ENCODE measurements at places on chromosomes 3 and 15.

DNA sequence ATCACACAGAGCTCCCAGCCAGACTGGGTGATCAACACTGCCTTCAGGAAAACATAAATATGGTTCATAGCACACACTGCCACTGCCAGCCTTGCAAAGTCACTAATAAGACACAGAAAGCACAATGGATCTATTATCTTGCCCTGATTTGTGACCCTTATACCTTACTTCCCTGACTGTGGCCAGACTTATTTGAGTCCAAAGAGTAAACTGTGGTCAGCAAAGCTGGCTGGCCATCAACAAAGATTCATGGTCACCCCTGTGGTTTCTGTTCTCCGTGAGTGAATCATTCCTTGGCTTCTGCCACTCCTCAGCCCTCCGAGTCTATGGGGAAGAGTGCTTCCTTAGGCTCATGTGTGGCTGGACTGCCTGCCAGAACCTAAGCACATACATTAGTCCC, 437.7 kb downstream of the RAP2B start:
- DNase-seq: no peak

DNA sequence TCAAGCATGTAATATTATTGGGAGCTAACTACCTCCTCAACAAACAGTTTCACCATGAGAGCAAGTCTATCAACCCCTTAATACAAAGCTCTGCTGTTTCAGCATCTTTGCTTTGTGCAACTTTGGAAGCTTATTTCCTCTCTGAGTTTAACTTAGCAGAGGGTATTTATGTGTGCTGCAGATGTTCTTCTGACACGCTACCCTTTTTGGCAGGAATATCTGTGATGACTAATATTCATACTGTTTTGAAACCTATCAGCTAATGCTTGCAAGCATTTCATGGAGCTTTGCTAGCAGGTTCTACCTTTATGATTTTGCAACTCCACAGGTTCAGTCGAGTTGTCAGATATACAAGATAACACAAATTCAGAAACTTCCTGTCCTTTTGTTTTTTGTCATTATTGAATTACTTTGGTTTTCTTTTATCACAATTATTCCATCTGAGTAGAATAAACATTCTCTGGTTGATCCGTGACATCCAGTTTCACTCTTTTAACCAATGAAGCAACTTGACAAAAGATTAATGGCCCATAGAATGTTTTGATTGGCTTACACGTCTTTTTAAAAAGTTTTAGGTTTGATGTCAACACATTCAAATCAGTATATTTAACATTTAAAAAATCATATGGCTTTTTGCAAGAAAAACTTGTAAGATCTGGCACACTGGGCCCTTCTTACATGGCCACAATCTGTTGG, 1.7 kb upstream of the SLC9A9 start:
- no peak for DNase-seq

DNA sequence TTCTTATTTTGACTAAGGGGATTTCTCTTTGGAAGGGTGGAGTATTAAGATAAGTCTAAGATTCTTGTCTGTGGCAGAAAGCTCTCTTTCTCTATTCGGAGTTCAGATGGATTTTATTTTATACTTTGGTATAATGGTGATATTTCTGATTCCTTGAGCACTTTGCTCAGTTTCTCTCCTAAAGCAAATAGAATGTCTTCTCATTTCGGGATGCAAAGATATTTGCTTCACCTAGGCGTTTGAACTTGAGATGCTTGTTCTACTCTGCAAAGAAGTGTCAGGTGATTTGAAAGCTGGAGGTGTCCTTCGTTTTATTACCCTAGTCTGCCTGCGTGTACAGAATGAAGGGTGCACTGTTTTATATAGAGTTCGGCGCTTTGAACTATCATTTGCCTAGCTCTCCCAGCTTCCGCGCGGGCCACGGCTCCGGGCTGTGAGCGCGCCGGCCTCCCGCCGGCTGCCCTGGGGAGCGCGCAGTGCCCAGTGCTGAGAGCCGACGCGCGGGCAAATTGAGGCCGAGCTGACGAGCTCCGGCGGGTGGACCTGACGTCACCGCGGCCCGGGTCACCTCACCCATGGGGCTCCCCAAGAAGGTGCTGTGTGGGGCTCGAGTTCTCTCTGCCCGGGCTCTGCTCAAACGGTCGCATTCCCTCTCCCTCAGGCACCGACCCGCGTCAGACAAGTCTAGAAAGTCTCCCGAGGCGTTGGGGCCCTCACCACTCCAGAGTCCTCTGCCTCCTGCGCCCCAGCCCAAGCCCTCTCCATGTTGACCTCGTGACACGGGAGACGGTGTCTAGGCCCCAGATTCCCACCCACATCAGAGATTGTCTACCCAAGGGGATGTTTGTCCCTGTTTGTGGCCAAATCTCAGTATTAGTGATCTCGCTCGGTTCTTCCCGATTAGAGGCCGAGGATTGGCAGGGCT, 7.5 kb downstream of the SOX2 start:
- DNase-seq: no peak

GRCh38 chr3:196643201-196643749, 3.8 kb downstream of the NRROS start:
- DNase-seq: peak; percentile 22

DNA sequence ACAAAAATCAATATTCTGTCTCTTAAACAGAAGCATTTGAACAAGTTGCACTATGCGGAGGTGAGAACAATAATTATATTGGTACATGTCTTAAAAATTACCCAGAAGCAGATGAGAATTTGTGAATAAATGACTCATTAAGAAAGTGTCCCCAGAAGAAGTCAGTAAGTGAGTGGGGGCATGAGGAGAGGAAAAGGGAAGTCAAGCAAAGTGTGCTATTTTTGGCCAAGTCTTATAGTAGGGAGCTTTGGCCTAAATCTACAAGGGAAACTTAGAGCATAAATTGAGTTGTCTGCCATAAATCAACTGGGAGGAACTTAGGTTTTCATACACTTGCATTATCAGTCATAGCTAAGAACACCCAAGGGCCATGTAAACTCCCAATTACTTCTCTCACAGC, 86.9 kb upstream of the SATB1 start:
- peak; percentile 87 for DNase-seq

DNA sequence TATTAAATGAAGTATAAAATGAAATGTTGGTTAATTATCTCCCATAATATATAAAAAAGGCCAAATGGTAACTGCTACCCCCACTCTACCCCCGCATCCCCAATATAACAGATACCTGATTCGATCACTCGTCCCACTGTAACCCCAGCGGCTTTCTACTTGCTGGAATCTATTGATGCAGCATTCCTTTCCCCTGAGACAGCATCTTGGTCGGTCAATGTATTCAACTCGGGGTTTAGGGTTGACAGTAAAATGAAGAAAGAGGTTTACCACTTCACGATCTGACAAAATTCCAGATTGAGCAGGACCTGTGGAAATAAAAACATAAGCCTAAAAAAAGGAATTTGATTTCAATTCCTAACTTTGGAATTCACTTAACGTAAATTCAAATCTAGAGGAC, 18.6 kb upstream of the C15orf40 start:
- DNase-seq: no peak

DNA sequence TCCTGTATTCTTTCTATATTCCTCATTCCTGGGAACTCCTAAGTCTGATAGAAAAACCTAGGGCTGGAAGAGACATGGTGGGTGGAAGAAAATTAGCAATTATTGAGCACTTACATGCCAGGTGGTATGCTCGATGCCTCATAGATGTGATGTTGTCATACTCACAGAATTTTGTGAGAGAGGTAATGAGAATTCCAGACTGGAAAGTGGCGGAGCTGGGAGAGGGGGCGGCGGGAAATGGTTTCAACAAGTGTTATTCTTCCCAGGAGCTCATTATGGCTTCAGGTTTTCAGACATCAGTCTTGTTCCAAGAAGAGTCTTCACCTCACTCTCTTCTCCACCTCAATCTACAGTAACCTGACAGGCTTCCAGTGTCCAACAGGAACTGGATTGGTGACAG, 16.2 kb downstream of the TIMP4 start:
- DNase-seq: no peak

GRCh38 chr15:71374607-71375352, 259.5 kb downstream of the THSD4 start:
- DNase-seq: no peak

- DNase-seq: no peak
Observed at GRCh38 chr3:82132210-82133069, 371.0 kb upstream of the GBE1 start.

DNA sequence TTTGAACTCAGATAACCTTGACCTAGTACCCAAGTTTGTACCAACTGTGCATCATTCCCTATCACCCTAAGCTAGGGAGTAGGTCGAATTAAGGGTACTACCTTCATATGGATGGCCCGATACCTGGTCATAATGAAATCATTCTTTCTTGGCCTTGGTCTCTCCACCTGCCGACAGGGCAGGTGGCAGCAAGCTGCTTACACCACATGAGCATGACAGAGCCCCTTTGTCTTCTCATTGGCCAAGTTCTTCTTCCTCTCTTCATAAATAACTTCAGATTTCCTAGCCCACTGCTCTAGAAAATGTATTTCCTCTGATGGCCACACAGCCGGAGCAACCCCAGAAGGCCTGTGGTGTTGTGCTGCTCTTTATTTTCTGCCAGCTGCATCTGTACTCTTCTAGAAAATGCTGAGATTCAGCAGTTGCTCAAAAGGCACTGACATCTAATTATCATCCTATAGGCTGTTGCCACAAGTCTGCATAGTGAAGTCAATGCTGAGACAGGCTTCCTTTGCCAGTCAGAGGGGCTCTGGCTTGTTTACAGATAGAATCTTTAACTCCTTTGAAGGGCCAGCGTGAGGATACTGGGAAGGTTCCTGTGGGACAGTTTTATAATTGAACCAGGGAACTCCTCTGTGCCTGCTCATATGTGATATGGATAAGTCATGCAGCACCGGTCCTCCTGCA, 304.2 kb downstream of the PTPRG start:
- no peak for DNase-seq

- no peak for DNase-seq
Observed at GRCh38 chr3:112736386-112736785, 95.4 kb upstream of the CCDC80 start.

- no peak for DNase-seq
Observed at GRCh38 chr15:71962537-71962936, 152.2 kb downstream of the NR2E3 start.

DNA sequence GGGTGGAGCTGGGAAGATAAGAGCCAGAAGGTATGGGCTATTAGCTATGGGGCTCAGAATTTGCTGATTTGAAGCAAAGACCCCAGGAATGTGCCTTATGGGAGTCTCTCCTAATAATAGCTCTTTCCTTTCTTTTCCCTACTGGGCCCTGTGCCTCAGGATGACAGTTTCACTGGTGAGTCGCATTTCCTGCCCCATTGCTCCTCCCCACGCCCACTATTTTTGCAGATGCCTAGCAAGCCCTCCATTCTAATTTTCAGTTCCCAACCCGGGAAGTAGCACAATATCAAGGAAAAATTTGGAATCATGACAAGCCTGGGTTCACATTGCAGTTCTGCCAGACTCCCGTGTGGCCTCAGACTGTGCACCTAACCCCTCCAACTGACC, 583 bp downstream of the IL17RE start:
- DNase-seq: no peak

DNA sequence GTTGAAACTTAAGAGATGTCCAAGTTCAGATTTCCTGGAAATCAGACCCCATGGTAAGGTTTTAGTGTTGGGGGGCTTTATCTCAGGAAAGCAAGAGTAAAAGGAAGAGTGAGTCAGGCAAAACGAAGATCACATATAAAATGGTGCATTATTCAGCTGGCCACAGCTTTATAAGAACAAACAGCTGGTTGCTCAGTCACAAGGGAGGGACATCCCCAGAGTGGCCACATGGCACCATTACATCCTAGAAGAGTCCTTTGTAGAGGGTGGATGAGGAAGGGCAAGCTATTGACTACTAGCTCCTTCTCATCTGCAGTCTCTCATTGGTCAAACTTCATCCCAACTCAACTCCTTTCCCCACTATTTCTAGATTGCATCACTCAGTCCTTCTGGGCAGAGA, 68.3 kb upstream of the COL8A1 start:
- DNase-seq: no peak

GRCh38 chr15:61232266-61232665, 3.2 kb upstream of the RORA start:
- DNase-seq: no peak

All from Kasumi-1 (cell line).